ENCODE measurements at places on chromosomes 3 and 15.
A peak's percentile ranks its signal among the peaks of the same experiment; 100 is the strongest.

DNA sequence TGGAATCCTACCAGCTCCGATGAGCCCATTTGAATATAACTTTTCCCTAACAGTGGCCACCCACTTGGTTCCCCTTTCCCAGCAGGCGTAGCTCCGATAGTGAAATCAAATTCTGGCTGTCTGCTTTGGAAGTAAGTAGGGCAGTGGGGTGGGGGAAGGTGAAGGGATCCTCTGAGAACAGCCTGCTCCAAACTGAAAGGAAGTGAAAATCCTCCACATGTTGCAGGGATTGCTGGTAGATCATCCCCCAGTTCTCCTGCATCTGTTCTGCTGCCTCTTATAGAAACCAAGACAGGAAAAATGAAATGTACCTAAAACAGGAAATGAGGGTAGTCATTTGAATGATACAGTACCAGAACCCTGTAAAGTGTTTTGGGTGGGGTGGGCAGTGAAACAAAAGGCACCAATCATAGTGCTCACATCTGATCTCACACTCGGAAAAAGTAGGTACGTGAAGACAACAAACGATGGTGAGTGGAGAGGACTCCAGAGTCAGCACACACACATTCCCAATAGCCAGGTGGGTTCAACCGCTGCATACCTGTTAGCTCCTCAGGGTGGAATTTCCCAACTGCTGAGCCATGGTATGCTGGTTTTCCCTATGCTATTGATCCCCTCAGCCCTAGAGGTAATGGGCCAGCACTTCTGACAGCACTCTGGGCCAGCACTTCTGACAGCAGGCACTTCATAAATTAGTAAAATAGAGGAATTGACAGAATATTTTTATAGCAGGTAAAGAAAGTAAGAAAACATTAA is 304.9 kb upstream of the ADAMTS9 start:
- DNase-seq = no peak

- no peak for DNase-seq
Measured at GRCh38 chr15:31236184-31237042, 90.2 kb upstream of the KLF13 start.

GRCh38 chr3:65425880-65426279 is 612.8 kb downstream of the MAGI1 start:
- DNase-seq = no peak

- peak; percentile 33 for DNase-seq
Measured at GRCh38 chr3:28151608-28152228, 89.7 kb upstream of the CMC1 start.

GRCh38 chr15:68638953-68639515 is 60.2 kb downstream of the CORO2B start:
- no peak for DNase-seq

DNA sequence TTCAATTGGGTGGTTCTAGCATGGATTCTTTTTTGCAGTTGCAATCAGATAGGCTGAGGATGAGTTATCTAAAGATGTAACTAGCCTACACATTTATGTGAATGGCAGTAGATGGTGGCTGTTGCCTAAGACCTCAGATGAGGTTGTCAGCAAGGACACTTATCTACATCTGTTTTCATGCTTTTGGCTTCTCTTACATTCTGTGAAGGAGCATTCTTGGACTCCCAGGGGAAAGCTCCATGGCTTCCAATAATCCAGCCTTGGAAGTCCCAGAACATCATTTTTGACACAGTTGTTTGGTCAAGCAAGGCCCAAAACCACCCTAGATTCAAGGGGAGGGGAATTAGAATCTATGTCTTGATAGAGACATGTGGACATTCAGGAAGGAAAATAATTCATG is 332.2 kb upstream of the RBMS3 start:
- DNase-seq = no peak

DNA sequence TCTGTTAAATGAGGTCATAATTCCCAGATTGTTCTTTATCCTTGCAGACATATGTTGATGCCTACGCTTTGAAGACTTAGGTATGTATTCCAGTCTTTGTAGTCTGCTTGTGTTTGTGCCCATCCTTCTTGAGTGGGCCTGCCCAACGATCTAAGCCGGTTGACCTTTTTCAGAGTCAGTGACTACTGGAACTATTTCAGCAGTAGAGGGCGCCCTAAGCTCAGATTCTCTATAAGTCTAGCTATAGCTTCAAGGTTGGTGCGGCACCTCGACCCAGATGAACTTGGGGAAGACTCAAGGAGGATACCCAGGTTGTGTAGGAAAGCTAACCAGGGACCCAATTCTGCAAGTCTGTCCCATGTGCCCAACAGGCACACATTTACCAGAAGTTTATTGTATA is 228.8 kb upstream of the PPP2R3A start:
- no peak for DNase-seq

DNA sequence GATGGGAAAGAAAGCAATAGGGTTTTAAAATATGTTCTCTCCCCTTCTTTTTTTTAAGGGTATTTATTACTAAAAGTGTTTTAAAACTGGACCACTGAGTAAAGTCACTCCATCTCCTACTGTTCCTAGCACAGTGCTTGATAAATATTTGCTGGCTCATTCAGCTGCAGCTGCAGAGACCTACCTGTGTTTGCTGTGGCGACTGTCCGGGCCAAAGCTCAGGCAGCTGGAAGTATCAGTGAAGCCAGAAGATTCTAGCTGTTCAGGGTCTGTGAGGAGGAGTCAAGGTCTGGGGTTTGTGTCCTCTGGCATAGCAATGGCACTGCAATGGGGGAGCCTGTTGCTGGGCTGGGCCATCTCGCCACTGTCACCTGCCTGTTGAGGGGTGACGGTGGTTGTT is 109.9 kb downstream of the RPLP1 start:
- DNase-seq = no peak

DNA sequence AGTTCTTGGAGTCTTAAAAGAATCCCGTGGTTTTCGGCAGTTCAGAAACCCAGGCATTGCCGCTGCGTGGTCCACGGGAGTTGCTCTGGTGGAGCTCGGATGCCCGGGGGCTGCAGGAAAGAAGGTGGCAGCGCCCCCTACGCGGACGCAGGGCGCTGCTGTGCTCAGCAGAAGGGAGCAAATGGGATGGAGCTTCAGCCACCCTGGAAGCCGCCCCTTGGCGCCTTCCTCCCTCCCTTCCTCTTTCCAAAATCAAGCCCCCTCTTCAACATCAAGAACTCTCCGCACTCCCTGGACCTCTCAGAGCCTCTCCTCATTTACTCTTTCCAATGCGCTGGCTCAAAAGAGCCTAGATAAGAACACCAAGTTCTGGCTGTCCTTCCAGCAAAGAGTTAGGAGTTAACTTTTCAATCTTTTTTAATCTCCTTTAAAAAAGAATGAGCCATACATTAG is 880 bp upstream of the CHRNA7 start:
- DNase-seq = no peak

DNA sequence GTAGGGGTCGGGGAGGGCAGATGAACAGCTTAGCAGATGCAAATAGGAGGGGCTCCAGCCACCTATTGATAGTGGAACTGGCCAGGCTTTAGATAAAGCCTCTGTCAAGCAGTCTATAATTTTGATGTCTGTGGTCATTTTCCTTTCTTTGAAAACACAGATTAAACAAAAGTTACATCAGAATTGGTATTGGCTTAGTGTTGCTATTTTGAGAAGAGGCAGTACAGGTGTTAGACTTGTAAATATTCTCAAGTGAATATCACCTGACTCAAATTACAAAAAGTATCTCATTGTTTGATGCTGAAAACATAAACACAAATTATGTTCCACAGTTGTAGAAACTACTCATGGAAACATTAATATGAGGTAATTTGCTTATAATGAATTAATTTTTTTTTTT is 18.1 kb downstream of the GHRL start:
- DNase-seq = no peak

DNA sequence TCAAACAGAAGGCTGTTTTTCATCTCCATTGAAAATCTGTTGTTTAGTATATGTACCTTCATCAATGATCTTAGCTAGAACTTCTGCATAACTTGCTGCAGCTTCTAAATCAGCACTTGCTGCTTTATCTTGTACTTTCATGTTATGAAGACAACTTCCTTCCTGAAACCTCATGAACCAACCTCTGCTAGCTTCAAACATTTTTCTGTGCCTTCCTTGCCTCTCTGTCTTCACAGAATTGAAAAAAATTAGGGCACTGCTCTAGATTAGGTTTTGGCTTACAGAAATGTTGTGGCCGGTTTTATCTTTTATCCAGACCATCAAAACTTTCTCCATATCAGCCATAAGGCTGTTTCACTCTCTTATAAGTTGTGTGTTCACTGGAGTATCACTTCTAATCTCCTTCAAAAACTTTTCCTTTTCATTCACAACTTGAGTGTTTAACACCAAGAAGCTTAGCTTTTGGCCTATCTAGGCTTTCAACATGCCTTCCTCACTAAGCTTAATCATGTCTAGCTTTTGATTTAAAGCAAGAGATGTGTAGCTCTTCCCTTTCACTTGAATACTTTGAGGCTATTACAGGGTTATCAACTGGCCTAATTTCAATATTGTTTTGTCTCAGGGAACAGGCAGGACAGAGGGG is 78.6 kb downstream of the IGSF11 start:
- no peak for DNase-seq

- no peak for DNase-seq
Measured at GRCh38 chr3:14303336-14304100, 98.9 kb upstream of the SLC6A6 start.

DNA sequence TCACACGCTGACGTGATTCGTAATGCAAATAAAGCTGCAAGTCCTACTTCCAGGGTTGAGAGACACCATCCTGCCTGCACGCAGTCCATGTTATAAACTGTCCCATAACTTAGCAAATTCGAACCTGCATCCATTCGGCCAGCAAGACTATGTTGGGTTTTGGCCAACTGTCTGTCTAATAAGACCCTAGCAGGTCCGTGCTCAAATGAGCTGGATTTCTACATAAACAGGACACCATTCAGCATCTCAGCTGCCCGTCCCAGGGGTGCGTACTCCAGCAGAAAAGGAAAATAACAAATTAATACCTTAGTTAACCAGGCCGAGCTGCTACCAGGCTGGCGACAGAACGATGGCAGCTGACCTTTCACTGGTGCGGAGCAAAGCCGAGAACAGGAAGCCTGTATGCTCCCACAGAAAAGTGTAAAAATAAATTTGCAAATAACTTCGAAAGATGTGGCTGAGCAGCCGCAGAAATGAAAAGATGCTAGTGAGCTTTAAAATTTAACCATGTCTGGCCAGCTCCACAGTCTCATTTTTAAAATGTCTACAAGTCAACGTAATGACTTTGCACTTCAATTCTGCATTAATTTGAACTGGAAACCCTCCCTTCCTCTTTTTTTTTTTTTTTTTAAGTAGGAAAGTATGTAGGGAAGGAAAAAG is 97.1 kb upstream of the SNRPA1 start:
- peak; percentile 2 for DNase-seq

GRCh38 chr3:126484148-126484547 is 8.5 kb upstream of the ZXDC start:
- DNase-seq = no peak

DNA sequence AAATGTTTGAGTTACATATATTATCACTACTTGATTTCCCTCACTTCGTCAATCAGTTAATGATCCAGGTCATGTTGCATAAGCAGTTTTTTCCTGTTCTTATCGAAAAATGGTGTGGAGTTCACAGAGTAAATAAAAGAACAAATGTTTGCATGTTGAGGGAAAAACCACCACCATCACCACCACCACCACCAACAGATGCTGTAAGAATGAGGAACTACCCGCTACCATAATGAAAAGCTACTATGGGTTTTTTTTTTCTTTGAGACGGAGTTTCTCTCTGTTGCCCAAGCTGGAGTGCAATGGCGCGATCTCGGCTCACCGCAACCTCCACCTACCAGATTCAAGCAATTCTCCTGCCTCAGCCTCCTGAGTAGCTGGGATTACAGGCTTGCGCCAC is 27.6 kb downstream of the RUBCN start:
- DNase-seq = peak; percentile 43

GRCh38 chr3:15327941-15328340 is 4.4 kb downstream of the SH3BP5 start:
- no peak for DNase-seq

DNA sequence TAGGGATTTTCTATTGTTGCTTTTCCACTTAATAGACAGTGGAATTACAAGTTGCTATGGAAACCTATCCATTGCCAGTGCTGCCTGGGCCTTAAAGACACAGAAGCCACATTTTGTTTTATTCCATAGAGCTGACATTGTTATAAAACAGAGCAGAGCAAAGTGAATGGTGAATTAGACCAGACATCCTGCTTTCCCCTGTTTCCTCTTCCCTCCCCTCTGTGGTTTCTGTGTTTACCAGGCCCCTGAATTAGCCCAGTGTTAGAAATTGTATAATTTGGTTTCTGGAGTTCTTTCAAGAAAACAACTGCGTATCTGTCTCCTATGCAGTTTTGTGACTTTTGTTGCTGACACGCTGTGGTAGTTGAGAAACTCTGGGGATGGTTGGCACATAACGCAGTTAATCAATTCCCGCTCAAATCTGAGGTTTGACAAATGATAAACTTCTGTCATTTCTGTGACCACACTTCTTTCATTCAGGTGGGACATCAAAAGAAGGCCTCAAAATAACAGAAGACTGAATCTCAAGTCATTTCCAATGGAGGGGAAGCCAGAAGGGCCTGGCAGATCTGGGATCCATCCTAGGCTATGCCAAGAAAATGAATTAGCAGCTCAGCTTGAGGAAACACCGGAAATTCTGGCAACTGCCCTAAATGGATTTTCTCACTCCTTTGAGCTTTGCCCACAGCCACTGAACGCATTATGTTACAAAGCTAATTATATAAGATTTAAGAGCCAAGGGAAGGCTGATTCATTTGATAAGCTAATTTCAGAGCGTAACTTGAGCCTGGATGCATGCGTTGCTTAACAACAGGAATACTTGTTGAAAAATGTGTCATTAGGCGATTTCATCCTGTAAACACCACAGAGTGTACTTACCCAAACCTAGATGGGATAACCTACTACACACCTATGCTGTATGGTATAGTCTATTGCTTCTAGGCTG is 46.9 kb downstream of the NR1D2 start:
- DNase-seq = no peak

DNA sequence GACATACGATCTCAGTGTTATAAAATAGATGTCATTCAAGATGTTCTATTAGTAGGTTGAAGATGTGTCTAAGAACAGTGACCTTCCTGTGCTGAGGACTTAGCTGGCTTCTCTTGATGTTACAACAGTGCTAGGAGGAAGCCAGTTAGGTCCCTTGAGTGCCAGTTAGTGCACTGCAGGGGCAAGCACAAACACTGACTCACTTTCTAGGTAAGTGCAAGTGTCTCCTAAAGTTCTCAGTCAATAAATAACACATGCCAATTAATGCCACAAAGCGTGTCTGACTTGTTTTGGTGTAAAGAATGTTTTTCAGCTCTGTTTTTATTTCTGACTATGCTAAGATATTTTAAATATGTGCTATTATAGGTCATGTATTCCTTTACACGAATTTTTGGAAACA is 211.8 kb downstream of the NAALADL2 start:
- DNase-seq = no peak

GRCh38 chr3:12479919-12480427 is 4.3 kb upstream of the TSEN2 start:
- DNase-seq = no peak
